ENCODE measurements at places on chromosomes 1 and 21. TPM values are rescaled to one million over a fixed set of nuclear protein-coding genes. Genes with fewer than 3 reads are reported as not detected.

EXOSC10 gene
- total RNA-seq: 83.3 TPM

CAMK1G gene
- not detected for total RNA-seq

C1QA gene
- total RNA-seq: not detected

KRTAP19-1 gene
- total RNA-seq: not detected

SYT6 gene
- 0.11 TPM for total RNA-seq

HNRNPR gene
- 177 TPM for total RNA-seq

SERPINC1 gene
- total RNA-seq: 0.27 TPM

NIBAN1 gene
- total RNA-seq: 19.4 TPM

C1orf94 gene
- not detected for total RNA-seq

HMGCS2 gene
- total RNA-seq: not detected

All from activated naive CD4-positive, alpha-beta T cell treated with anti-CD3 and anti-CD28 coated beads, Interleukin-2, amount 50 U/mL, for 72 hours (primary cell).